ENCODE measurements at places on chromosomes 5 and 9. TPM values are rescaled to one million over a fixed set of nuclear protein-coding genes. Genes with fewer than 3 reads are reported as not detected.

DNA sequence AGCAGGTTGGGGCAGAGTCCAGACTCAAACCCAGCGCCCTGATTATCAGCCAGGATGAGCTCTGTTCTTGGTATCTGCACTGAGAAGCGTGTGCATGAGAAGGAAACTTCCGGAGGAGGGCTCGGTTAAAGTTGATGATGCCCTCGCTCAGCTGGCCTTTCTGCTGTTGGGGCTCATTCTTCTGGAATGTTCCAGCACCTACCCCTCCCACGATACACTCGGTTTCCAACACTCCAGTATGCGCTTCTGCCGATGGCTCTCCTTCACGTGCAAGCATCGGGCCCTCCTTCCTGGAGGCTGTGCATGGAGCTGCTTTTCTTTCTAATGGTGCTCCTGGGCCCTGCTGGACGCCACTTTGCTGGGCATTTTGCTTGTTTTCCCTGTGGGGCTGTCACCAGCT, 134.0 kb downstream of the RXRA start:
- DNase-seq: no peak

- no peak for DNase-seq
These were observed 22.0 kb upstream of the TEK start for GRCh38 chr9:27086818-27087680.

GRCh38 chr9:112655668-112656067, 62.2 kb downstream of the INIP start:
- no peak for DNase-seq

The TRIM36 gene
- total RNA-seq: 1.8 TPM

The HAVCR1 gene
- not detected for total RNA-seq

The PCDHGA3 gene
- total RNA-seq: 3.9 TPM
